ENCODE measurements at places on chromosomes 2 and 18. TPM values are rescaled to one million over a fixed set of nuclear protein-coding genes. Genes with fewer than 3 reads are reported as not detected.

TACR1 gene
- total RNA-seq: not detected

- H3K27ac ChIP-seq: no peak within 1 kb of the TSS
- no peak within 1 kb of the TSS for H3K4me3 ChIP-seq
- no peaks in the 10 kb centered on the region for H3K36me3 ChIP-seq
- H3K4me1 ChIP-seq: no peaks in the 10 kb centered on the region
- DNase-seq: no peak
Measured at GRCh38 chr2:165239230-165239629, at the start of gene SCN2A. TSS of gene SCN2A (plus strand) at chr2:165239414. CDS start at chr2:165295824, 56,410 bp downstream.

MPP4 gene
- total RNA-seq: 0.45 TPM

- H3K27me3 ChIP-seq: no peaks in the 10 kb centered on the region
- H3K27ac ChIP-seq: peak overlapping the region; percentile 94
- peak overlapping the region; percentile 86 for H3K4me3 ChIP-seq
- peaks cover 53% of the 10 kb centered on the region for H3K4me1 ChIP-seq
- DNase-seq: no peak
Measured at GRCh38 chr2:234491897-234492296, 5.0 kb downstream of the ARL4C start.

DNA sequence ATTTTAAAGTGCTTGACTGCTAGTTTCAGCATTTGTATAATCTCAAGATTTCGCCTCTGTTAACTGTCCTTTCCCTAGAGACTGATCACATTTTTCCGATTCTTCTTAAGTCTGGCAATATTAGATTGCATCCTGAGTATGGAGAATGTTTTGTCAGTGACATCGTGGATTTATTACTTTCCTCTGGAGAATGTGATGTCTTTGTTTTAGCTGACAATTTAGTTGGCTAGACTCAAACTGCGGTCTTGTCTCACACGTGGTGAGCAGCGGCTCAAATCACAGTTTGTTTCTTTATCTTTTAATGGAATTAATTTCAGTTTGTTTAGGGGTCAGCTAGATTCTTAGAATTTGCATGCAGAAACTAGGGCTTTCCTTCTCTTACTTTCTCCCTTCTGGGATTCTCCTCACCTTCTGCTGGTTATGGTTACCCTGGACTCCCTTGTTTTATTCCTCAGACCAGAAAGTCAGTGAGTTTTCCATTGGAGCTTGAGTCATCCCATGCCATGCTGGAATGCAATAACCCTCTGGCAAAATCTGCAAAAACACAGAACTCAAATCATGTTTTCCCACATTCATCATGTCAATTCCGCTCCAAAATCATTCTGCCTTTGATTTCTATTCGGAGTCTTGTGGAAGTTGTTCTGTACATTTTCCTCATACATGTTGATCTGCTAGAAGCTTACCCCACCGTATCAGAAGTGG, 327.2 kb upstream of the TRIB2 start:
- H3K4me3 ChIP-seq: no peak overlapping the region
- no peaks in the 10 kb centered on the region for H3K36me3 ChIP-seq
- H3K27ac ChIP-seq: no peak overlapping the region
- H3K4me1 ChIP-seq: no peaks in the 10 kb centered on the region

GRCh38 chr2:240599141-240599583, 12.6 kb downstream of the CAPN10 start:
- no peak overlapping the region for H3K27ac ChIP-seq
- no peaks in the 10 kb centered on the region for H3K27me3 ChIP-seq
- H3K36me3 ChIP-seq: peaks cover 35% of the 10 kb centered on the region
- no peak overlapping the region for H3K4me3 ChIP-seq
- DNase-seq: no peak

GRCh38 chr2:147547440-147547839, 297.4 kb upstream of the ACVR2A start:
- H3K27me3 ChIP-seq: no peaks in the 10 kb centered on the region
- no peaks in the 10 kb centered on the region for H3K4me1 ChIP-seq
- no peak overlapping the region for H3K4me3 ChIP-seq
- DNase-seq: no peak
- no peaks in the 10 kb centered on the region for H3K36me3 ChIP-seq

GULP1 gene
- total RNA-seq: not detected

DNA sequence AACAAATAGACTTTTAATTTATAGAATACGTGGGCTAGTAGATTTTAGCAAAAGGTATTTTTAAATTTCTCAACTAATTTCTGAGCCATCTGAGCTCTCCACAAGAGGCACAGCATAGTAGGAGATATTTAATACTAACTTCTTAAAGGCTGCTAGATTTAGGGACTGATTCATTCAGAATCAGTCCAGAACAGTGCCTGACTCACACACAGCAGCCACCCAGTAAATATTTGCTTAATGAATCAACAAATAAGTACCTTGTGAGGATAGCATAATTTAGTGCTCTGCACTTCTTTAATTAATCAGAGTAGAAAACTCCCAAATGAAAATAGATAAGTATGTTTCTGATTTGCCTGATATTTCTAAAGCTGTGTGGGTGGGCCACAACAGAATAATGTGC, 35.6 kb upstream of the SYT4 start:
- no peaks in the 10 kb centered on the region for H3K36me3 ChIP-seq
- no peaks in the 10 kb centered on the region for H3K27me3 ChIP-seq
- no peak overlapping the region for H3K27ac ChIP-seq
- H3K4me3 ChIP-seq: no peak overlapping the region

GRCh38 chr2:29691391-29691950, 229.9 kb downstream of the ALK start:
- no peaks in the 10 kb centered on the region for H3K4me1 ChIP-seq
- no peaks in the 10 kb centered on the region for H3K27me3 ChIP-seq
- no peak overlapping the region for H3K4me3 ChIP-seq
- H3K27ac ChIP-seq: no peak overlapping the region

- H3K4me1 ChIP-seq: no peaks in the 10 kb centered on the region
- no peaks in the 10 kb centered on the region for H3K36me3 ChIP-seq
- no peak for DNase-seq
Measured at GRCh38 chr2:64414736-64415435, 39.1 kb upstream of the LGALSL start.

- no peak overlapping the region for H3K27ac ChIP-seq
- DNase-seq: no peak
- no peaks in the 10 kb centered on the region for H3K27me3 ChIP-seq
- H3K4me1 ChIP-seq: no peaks in the 10 kb centered on the region
- no peaks in the 10 kb centered on the region for H3K36me3 ChIP-seq
Measured at GRCh38 chr2:72979896-72980295, 62.6 kb downstream of the EMX1 start.

FAM117B gene
- total RNA-seq: 11.6 TPM

DNA sequence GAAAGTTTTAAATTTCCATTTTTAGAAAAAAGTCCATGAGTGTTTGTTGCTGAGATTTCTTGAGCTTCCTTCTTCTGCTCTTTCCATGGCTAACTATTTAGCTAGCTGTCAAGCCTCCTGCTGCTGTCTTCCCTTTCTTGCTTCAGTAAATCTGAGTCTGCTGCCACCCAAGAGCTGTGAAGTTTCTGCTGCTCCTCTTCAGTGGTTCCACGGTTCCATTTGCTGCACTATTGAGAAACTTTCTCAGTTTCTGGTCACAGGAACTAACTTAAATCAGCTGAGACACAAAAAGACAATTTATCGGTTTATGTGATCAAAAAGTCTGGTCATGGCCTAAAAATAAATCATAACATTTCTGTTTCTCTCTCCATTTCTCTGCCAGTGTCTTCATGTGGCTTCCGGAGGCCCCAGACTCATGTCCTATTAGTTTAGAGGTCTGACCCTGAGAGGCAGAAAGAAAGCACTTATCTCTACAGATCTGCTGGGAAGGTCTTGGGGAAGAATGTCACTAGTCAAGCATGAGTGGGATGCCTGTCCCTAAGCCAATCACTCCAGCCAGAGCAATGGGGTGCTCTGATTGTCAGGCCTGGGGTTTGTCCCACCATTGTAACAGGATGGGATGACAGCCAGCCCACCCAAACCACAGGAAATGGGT, 73.0 kb upstream of the ARL4C start:
- H3K4me1 ChIP-seq: peaks cover 19% of the 10 kb centered on the region
- no peaks in the 10 kb centered on the region for H3K36me3 ChIP-seq
- H3K4me3 ChIP-seq: no peak overlapping the region
- H3K27ac ChIP-seq: peak overlapping the region; percentile 36
- no peaks in the 10 kb centered on the region for H3K27me3 ChIP-seq
- no peak for DNase-seq

GRCh38 chr2:119527999-119528398, 3.7 kb upstream of the SCTR start:
- H3K36me3 ChIP-seq: no peaks in the 10 kb centered on the region
- H3K27ac ChIP-seq: no peak overlapping the region
- H3K4me1 ChIP-seq: no peaks in the 10 kb centered on the region
- DNase-seq: no peak

- H3K4me3 ChIP-seq: no peak overlapping the region
- H3K36me3 ChIP-seq: no peaks in the 10 kb centered on the region
- H3K27me3 ChIP-seq: no peaks in the 10 kb centered on the region
- no peaks in the 10 kb centered on the region for H3K4me1 ChIP-seq
- no peak for DNase-seq
Measured at GRCh38 chr2:67446491-67446911, 49.4 kb downstream of the ETAA1 start.

DNA sequence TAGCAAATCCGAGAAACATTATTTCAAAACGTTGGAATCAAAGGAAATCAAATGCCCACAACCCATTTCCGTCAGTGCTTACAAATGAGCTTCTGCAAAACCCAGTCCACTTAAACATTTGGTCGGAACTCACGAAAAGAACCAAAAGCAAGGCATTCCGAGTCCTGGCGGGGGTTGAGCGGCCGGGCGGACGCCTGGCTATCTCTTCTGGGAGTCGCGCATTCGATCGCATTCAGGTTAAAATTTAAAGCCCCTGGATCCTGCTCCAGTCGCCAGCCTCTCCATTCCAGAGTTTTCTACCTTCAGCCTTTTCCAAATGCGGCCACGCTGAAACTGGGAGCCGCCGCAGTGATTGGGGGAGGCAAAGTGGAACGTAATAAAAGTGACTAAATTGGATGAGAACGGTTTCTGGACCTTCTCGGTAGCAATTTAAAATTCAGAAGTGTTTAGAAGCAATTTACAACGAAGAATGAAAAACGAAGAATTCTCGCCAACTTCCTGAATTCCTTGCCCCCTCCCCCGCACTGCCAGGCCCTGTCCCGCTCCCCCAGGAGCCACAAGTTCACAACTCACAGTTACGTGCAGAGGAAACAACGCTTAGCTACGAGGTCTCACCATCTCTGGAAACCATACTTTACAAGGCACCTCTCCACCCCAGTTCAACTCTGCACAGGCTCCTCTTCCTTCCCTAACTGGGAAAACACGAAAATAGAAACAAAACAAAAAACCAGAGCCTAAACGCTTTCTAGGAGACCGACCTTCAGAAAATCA, 1.7 kb upstream of the GATA6 start:
- H3K27ac ChIP-seq: no peak overlapping the region
- peaks cover 73% of the 10 kb centered on the region for H3K27me3 ChIP-seq
- no peak for DNase-seq

DSC2 gene
- not detected for total RNA-seq

DNA sequence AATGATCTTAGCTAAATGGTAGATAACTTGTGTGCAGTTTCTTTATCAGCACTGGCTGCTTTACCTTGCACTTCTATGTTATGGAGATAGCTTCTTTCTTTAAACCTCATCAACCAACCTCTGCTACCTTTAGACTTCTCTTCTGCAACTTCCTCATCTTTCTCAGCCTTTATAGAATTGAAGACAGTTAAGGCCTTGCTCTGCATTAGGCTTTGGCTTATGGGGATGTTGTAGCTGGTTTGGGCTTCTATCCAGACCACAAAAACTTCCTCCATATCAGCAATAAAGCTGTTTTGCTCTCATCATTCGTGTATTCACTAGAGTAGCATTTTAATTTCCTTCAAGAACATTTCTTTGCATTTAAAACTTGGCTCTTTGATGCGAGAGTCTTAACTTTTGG, 123.7 kb downstream of the PIK3C3 start:
- peaks cover 24% of the 10 kb centered on the region for H3K36me3 ChIP-seq
- H3K27me3 ChIP-seq: no peaks in the 10 kb centered on the region
- no peak overlapping the region for H3K27ac ChIP-seq
- no peak for DNase-seq
- no peaks in the 10 kb centered on the region for H3K4me1 ChIP-seq
- no peak overlapping the region for H3K4me3 ChIP-seq

- no peaks in the 10 kb centered on the region for H3K4me1 ChIP-seq
- H3K36me3 ChIP-seq: no peaks in the 10 kb centered on the region
- H3K27ac ChIP-seq: no peak overlapping the region
- H3K27me3 ChIP-seq: no peaks in the 10 kb centered on the region
- no peak for DNase-seq
- H3K4me3 ChIP-seq: no peak overlapping the region
Measured at GRCh38 chr2:128531856-128532255, 213.2 kb upstream of the HS6ST1 start.

GRCh38 chr2:184215745-184216144, 382.6 kb upstream of the ZNF804A start:
- H3K27ac ChIP-seq: no peak overlapping the region
- no peaks in the 10 kb centered on the region for H3K4me1 ChIP-seq
- H3K27me3 ChIP-seq: no peaks in the 10 kb centered on the region

DNA sequence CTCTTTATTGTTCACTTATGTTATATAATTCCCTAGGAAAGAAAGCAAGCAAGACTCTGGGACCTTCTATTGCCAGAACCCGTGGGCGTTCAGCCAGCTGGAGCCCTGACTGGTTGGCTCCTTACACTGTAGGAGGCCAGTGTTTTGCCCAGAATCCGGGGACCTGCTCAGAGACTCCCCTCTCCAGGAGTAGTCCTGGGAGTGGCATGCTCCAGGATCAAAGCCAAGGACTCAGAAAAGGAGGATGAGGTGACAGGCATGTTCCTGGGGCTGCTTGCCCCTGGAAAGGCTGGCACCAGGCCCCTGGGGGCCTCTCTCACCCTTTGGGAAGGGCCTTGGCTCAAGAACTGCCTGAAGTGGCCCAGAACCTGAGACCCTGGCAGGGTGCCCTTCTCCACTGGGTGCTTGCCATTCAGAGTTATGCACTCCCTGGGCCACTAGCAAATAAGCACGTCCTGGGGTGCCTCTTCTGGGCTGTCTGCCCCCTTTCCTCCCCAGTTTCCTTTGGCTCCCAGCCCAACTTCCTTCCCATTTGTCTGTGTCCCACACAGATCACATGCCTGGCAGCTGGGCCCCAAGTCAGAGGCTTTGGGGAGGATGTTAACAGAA, 19.6 kb upstream of the KIF3C start:
- no peaks in the 10 kb centered on the region for H3K27me3 ChIP-seq
- peaks cover 7% of the 10 kb centered on the region for H3K4me1 ChIP-seq
- no peaks in the 10 kb centered on the region for H3K36me3 ChIP-seq

GRCh38 chr18:5066380-5066977, 130.6 kb downstream of the AKAIN1 start:
- no peaks in the 10 kb centered on the region for H3K27me3 ChIP-seq
- no peak for DNase-seq
- H3K27ac ChIP-seq: no peak overlapping the region
- no peaks in the 10 kb centered on the region for H3K4me1 ChIP-seq
- H3K36me3 ChIP-seq: no peaks in the 10 kb centered on the region
- H3K4me3 ChIP-seq: no peak overlapping the region

DNA sequence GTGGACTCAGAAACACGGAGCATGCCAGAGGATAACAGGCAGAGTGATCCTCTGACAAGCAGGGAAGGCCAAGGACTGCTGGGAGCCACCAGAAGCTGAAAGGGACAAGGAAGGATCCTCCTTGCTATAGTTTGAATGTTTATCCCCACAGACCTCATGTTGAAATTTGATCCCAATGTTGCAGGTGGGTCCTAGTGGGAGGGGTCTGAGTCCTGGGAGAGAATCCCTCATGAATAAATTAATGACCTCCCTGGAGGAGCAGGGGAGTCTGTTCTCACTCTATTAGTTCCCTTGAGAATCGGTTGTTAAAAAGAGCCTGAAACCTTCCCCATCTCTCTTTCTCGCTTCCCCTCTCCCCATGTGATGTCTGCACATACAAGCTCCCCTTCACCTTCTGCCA, 124.4 kb downstream of the FBXO15 start:
- no peaks in the 10 kb centered on the region for H3K36me3 ChIP-seq
- H3K4me1 ChIP-seq: no peaks in the 10 kb centered on the region
- H3K4me3 ChIP-seq: no peak overlapping the region
- no peaks in the 10 kb centered on the region for H3K27me3 ChIP-seq

FIGLA gene
- total RNA-seq: not detected

CD8B2 gene
- total RNA-seq: 0.49 TPM

RAB6C gene
- total RNA-seq: 0.09 TPM

KDSR gene
- 11.6 TPM for total RNA-seq
